Fibroblast of skin of abdomen (primary cell): ENCODE measurements at places on chromosomes 12 and 14.
A peak's percentile ranks its signal among the peaks of the same experiment; 100 is the strongest.

- DNase-seq: no peak
These were observed 212.9 kb upstream of the HMGA2 start for GRCh38 chr12:65611396-65611795.

DNA sequence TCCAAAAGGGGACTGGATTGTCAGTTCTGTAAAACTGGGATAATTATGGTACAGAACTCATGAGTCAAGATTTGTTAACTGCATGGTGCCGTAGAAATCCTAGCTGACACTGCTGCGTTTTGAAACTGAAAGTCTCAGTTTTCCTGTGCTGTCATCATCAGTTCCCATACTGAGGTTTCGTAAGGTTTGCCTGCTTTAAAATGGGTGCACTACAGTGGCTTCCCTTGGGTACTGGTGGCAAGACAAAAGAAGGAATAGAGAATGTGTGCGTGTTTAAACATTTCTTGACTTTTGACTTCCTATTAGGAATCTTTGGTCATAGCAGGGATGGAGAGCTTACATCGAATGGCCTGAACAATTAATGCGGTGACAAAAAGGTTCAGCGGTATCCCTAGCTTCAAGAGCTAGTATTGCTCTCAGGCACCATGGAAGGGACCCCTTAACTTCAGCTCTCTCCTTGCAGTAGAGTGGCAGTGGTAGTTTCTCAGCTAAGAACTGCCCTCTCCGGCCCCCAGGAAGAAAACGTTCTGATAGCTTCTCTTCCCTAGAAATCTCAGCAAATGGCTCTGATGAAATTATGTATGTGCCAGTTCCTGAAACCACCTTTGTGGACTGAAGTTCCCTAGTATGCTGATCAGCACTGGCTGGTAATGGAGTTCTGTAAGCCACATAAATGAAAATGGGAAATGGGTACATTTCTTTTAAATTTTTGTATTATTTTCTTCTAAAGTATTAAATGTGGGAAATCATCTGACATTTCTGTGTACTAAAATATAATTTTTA, 28.9 kb downstream of the ANO6 start:
- DNase-seq: peak; percentile 26

GRCh38 chr12:65998536-65999530, 131.7 kb downstream of the LLPH start:
- no peak for DNase-seq

GRCh38 chr12:27852117-27852516, 72.1 kb upstream of the MANSC4 start:
- no peak for DNase-seq

GRCh38 chr12:32148372-32148771, 41.7 kb downstream of the BICD1 start:
- peak; percentile 32 for DNase-seq

GRCh38 chr14:35335388-35336092, 43.4 kb downstream of the PSMA6 start:
- DNase-seq: no peak

GRCh38 chr12:105036937-105037649, 47.2 kb downstream of the ALDH1L2 start:
- no peak for DNase-seq
